ENCODE measurements at places on chromosomes 1 and 21. TPM values are rescaled to one million over a fixed set of nuclear protein-coding genes. Genes with fewer than 3 reads are reported as not detected.

- H3K27me3 ChIP-seq, result no peaks in the 10 kb centered on the region
- no peak overlapping the region for H3K27ac ChIP-seq
- H3K36me3 ChIP-seq, result no peaks in the 10 kb centered on the region
- H3K4me3 ChIP-seq, result no peak overlapping the region
- no peak for DNase-seq
- no peaks in the 10 kb centered on the region for H3K4me1 ChIP-seq
Observed at GRCh38 chr1:69510026-69510425, 57.7 kb upstream of the LRRC7 start.

GRCh38 chr21:18000981-18001686, 182.0 kb upstream of the C21orf91 start:
- DNase-seq, result no peak
- no peaks in the 10 kb centered on the region for H3K36me3 ChIP-seq
- no peak overlapping the region for H3K4me3 ChIP-seq
- no peaks in the 10 kb centered on the region for H3K4me1 ChIP-seq

DNA sequence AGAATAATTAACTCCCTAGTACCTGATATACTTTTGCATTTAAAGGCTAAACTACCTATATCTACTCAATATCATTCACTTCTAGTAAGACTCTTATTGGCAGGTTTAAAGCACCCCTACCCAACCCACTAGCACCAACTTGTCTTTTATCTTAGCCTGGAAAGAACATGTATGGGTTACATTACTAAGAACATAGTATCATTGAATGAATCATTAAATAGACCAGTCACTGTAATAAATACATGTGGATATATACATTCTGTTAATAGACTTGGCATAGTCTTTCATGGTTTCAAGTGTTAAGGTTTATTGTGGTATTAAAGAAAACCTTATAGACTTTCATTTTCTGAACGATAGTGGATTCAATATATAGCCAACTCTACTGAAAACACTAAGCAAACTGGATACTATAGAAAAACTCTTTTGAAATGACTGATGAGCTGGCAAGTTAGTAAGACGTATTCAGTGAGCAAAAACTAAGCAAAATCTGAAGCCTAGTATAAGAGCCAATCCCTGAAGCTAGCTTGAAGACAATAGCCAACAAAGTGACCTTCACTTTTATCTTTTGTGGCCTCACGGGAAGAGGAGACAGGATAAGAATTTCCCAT, 10.3 kb downstream of the HIVEP3 start:
- peaks cover under 1% of the 10 kb centered on the region for H3K4me1 ChIP-seq
- H3K27me3 ChIP-seq, result no peaks in the 10 kb centered on the region
- no peak overlapping the region for H3K4me3 ChIP-seq
- H3K27ac ChIP-seq, result no peak overlapping the region
- no peak for DNase-seq

- no peak for DNase-seq
- no peaks in the 10 kb centered on the region for H3K36me3 ChIP-seq
- no peak overlapping the region for H3K4me3 ChIP-seq
- no peak overlapping the region for H3K27ac ChIP-seq
- no peaks in the 10 kb centered on the region for H3K27me3 ChIP-seq
Observed at GRCh38 chr1:111821121-111821745, 65.5 kb downstream of the DDX20 start.

TMEM269 gene
- total RNA-seq, result 0.07 TPM
